ENCODE measurements at places on chromosomes 7 and 10.

- no peak for DNase-seq
Measured at GRCh38 chr10:72014785-72015480, 50.7 kb downstream of the CHST3 start.

DNA sequence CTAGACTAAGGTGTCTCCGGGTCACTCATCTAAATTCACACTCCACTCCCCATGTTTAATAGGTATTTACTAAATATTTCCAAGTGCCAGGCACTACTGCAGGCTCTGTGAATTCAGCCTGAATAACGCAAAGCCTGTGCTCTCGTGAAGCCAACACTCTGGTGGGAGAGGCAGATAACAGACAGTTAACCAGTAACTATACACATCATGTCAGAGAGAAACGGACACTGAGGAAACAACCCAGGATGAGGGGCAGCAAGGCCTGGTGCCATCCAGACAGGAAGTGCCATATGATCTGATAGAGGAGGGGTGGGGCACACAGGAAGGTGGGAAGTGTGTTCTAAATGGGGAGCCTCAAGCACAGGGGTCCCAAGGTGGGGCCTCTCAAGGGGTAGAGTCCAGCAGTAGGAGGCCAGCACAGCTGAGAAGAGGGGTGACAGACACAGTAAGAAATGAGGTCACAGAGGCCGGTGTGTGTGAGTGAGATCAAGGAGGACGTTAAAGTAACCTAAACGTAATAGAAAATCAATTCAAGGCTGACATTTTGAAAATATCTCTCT, 85.3 kb downstream of the LARP4B start:
- DNase-seq, result no peak

DNA sequence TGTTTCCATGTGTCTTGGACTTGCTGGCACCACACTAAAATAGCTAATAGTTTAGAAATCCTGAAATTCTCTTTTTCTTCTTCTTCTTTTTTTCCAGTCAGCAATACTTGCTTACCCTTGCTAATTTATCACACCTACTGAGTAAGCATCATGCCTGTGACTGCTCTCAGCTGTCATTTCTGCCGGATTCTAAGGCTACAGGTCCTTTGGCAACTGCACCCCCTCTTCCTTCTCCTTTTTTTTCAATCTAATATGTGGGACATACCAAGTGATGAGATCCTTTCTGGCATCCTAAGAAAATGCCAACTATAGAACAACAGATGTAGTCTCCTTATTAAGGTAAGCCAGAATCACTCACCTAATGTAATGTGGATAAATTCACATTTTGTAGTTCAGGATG, 444.7 kb downstream of the MAGI2 start:
- DNase-seq, result no peak

- DNase-seq, result no peak
Measured at GRCh38 chr10:91925022-91925320, 1.4 kb downstream of the BTAF1 start.

DNA sequence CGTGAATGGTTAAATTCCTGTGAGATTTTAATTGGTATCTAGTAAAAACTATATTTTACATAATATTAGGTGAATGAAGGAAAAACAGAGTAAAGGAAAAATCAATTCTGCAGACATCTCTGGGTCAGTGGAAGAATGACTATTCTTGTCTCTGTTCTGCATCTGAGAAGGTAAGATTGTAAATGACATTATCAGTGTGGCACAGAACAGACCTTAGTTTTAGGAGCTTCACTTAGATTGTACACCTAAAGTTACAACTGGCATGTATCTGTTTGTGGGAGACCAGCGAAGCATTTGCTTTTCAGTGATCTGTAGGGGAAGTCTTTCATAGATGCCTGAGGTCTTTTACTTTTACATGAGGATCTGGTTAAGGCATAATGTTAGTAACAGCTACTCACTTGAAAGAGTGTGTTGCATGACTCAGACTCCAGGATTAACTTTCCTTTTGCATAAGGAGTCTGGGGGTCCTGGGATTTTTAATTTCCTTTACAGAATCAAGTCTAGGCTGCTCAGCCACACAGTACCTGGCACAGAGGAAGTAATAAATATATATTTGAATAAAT, 56.2 kb downstream of the JMJD1C start:
- no peak for DNase-seq

DNA sequence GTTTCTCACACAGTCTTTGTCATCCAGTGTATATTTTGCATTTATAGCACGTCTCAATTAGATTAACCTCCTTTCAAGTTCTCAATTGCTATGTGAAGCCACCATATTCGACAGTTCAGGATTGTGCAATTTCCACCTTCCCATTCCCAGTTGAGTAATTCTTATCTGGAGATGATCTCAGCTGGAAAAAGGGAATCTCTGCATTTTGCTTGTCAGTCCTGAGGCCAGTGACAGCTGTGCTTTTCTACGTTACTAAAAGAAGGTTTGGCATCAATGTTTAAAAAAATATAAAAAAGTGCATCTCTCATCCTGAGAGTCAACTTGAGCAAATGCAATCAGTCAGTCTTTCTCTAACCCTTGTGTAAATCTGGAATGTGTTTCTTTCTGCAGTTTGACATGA, 247.7 kb downstream of the PRKG1 start:
- peak; percentile 43 for DNase-seq

GRCh38 chr7:101088858-101089529, 3.7 kb downstream of the TRIM56 start:
- DNase-seq, result no peak

- DNase-seq, result no peak
Measured at GRCh38 chr7:33640741-33641140, 264.6 kb upstream of the BMPER start.

DNA sequence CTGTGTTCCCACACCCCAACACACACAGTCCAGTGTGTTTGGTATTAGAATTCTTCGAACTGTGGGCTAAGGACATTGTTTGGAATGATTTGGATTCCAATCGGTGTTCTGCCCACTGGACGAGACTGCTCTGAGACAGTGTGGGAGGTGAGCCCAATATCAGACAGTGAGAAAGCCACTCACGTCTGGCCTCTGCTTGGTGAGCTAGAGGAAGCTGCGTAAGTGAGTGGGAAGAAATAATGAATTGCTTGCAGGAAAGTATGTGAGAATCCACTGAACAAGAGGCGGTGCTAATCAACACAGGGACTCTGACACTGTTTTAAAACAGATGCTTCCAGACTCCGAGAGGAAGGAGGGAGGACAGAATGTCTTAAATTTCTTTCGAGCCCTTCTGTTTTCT, 675.0 kb upstream of the ANKRD30A start:
- peak; percentile 59 for DNase-seq

All from AG09309 (cell line).